Thymus (tissue), 14 donors: ENCODE measurements at places on chromosomes 11 and 22.

- no peaks in the 10 kb centered on the region for H3K36me3 ChIP-seq
- H3K27me3 ChIP-seq: no peaks in the 10 kb centered on the region
- H3K4me1 ChIP-seq: no peaks in the 10 kb centered on the region
Measured at GRCh38 chr11:27367881-27368280, 4.9 kb upstream of the CCDC34 start.

DNA sequence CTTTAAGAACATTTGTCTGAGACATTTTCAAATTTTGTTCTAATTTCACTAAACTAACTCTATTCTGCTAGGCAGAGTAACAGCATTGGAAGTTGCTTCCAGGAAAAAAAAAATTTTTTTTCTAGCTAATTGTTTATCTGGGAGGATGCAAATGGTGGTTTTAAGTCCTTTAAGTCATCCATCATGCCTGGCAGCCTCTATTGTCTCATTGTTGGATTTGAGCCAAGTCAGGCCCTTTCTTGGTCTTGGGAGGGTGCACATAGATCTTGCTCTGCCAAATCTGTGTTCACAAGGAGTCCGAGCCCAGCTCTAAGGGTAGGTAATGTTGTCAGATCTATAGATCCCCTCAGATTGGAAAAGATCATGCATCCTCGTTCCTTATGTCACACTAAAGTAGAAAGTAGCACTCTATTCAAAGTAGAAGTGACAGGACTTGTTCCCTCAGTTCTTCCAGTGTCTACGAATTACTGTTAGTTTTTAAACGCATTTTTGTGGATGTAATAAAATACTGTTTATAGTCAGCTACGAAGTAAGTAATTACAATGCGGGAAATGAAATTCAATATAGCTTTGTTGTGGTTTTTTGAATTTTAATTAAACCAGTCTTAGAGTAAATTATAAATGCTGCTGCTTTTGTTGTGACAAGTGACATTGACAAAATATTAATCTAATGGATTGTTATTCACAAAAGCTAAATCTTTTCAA lies 166.0 kb upstream of the RASSF10 start:
- H3K27me3 ChIP-seq: no peaks in the 10 kb centered on the region
- DNase-seq: no peak
- no peak overlapping the region for H3K27ac ChIP-seq
- no peaks in the 10 kb centered on the region for H3K4me1 ChIP-seq
- H3K4me3 ChIP-seq: no peak overlapping the region

DNA sequence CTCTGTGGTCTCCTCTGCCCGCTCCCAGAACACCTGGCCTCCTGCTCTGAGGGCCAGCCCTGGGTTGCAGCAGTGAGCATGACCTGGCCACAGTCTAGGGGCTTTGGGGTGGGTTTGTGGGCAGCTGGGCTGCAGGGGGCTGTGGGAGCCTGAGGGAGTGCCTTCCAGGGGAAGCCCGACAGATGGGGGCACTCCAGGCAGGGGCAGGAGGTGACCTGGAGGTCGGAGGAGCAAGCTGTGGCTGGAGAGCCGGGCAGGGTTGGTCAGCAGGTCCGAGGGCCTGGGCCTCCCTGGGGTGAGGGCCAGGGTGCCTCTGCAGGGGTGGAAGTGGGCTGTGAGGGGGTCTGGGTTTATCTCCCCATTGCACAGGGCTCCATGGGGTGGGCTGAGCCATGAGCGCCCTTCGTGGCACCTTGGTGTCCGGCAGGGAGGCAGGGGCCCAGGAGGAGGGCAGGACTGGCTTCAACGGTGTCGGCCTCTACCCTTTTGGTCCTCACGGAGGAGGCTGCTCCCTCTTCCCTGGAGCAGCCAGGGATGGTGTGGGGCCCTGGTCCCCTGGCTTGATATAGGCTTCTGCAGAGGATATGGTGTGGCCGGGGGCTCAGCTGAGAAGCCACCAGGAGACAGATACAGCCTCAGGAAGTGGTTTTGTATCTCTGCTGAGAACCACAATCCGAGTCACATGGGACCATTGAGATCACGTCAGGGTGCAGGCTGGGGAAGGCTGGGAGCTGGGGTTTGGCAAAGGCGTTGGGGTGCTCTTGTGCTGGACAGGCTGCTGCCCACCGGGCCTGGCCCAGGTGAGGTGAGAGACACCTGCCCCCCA lies 22.3 kb downstream of the KCNQ1 start:
- H3K27me3 ChIP-seq: no peaks in the 10 kb centered on the region
- peak; percentile 44 for DNase-seq
- H3K4me1 ChIP-seq: peaks cover 13% of the 10 kb centered on the region

DNA sequence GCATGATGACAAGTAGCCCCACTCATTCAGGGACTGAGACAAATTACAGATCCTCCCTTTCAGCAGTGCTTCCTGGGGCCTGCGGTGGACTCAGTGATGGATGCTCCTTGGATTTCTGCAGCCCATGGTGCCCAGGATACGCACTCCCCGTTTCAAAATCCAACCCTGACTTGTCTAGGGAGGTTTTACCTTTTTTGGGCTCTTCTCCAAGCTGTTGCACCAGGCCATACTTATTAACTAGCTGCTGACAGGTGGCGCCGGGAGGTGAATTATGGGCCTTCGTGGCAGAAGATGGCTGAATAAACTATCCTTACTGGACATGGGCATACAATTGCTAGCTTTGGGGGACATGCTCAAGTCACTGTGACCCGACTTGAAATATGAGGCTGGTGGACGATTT lies 324.3 kb upstream of the SYN3 start:
- H3K4me1 ChIP-seq: no peaks in the 10 kb centered on the region
- H3K27me3 ChIP-seq: no peaks in the 10 kb centered on the region
- no peaks in the 10 kb centered on the region for H3K36me3 ChIP-seq

- H3K36me3 ChIP-seq: no peaks in the 10 kb centered on the region
- no peak for DNase-seq
- no peaks in the 10 kb centered on the region for H3K4me1 ChIP-seq
- no peak overlapping the region for H3K27ac ChIP-seq
- H3K4me3 ChIP-seq: no peak overlapping the region
Measured at GRCh38 chr11:112128483-112129121, 35.3 kb downstream of the IL18 start.

GRCh38 chr11:965206-965775 lies 39.6 kb downstream of the AP2A2 start:
- no peak for DNase-seq
- H3K27ac ChIP-seq: no peak overlapping the region
- no peaks in the 10 kb centered on the region for H3K27me3 ChIP-seq
- H3K4me1 ChIP-seq: peaks cover 4% of the 10 kb centered on the region
- peaks cover 20% of the 10 kb centered on the region for H3K36me3 ChIP-seq
- H3K4me3 ChIP-seq: no peak overlapping the region

- no peaks in the 10 kb centered on the region for H3K4me1 ChIP-seq
- no peak for DNase-seq
- no peaks in the 10 kb centered on the region for H3K27me3 ChIP-seq
- no peak overlapping the region for H3K4me3 ChIP-seq
- H3K36me3 ChIP-seq: no peaks in the 10 kb centered on the region
- H3K27ac ChIP-seq: no peak overlapping the region
Measured at GRCh38 chr11:109796253-109796652, 296.9 kb upstream of the ZC3H12C start.

DNA sequence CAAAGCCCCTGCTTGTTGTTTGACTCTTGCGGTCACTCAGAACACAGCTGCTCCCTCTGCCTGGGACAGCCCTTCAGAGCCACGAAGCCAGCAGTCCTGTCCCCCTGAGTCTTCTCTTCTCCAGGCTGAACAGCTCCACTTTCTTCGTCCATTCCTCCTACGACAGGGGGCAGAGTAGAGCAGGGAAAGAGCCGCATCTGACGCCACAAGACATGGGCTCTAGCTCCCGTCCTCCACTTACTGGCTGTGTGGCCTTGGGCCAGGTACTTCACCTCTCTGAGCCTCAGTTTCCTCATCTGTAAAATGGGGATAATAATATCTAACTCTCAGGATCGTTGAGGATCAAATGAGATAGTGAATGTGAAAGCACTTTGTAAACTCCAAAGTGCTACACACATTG lies 29.9 kb downstream of the CHRDL2 start:
- H3K4me1 ChIP-seq: peaks cover 5% of the 10 kb centered on the region
- no peaks in the 10 kb centered on the region for H3K36me3 ChIP-seq
- H3K27me3 ChIP-seq: no peaks in the 10 kb centered on the region
- DNase-seq: no peak

DNA sequence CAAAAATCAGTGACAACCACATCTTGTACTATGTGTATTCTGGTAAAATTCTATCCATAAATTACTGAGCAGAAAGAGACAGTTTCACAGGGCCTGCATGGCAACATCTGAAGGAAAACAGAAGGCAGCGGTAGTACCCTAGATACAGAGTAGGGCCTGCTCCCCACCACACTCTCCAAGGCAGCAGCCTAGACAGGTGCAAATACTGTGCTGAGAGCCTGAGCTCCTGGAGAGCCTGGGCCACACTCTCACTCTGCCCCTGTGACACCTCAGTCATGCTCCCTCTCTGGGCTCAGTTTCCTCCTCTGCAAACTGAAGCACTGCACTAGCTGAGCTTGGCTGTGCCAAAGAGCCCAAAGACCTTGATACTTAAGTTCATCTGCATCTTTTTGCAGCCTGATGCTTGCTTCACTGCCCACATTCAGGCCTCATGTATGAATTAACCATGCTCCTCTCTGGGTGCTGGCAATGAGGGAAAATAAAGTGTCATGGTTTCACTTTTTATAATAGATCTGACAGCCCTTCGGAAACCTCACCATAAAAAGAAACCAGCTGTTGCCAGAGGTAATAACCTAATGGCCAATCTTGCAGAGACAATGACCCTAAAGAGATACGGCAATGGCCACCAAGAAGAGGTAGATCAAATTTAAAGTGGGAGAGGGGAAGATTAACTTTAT lies 104.7 kb downstream of the PLEKHA7 start:
- H3K36me3 ChIP-seq: no peaks in the 10 kb centered on the region
- H3K4me1 ChIP-seq: no peaks in the 10 kb centered on the region
- no peaks in the 10 kb centered on the region for H3K27me3 ChIP-seq

- peaks cover 73% of the 10 kb centered on the region for H3K27me3 ChIP-seq
- DNase-seq: no peak
- H3K4me1 ChIP-seq: peaks cover 3% of the 10 kb centered on the region
- no peak overlapping the region for H3K27ac ChIP-seq
Measured at GRCh38 chr11:2267306-2267850, 3.0 kb downstream of the ASCL2 start.

GRCh38 chr22:35343664-35344550 lies 37.0 kb upstream of the HMOX1 start:
- H3K4me1 ChIP-seq: no peaks in the 10 kb centered on the region
- no peaks in the 10 kb centered on the region for H3K27me3 ChIP-seq
- peaks cover 72% of the 10 kb centered on the region for H3K36me3 ChIP-seq

DNA sequence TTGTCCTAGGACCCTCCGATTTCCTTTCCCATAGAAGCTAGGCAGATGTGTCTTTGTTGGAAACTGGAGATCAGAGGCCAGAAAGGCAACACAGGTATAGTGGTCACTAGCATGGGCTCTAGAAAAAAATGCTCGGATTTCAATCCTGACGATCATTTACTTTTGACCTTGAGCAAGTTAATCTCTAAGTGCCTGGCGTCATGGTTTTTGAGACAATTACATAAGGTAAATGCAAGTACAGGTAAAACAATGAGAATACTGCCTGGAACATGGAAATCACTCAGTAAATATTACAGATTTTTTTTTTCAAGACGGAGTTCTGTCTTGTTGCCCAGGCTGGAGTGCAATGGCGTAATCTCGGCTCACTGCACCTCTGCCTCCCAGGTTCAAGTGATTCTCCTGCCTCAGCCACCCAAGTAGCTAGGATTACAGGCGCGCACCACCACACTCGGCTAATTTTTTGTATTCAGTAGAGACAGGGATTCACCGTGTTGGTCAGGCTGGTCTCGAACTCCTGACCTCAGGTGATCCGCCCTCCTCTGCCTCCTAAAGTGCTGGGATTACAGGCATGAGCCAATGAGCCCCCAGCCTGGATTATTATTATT lies 1.1 kb upstream of the DENND5A start:
- H3K4me3 ChIP-seq: no peak overlapping the region
- H3K27me3 ChIP-seq: peaks cover 5% of the 10 kb centered on the region
- H3K27ac ChIP-seq: no peak overlapping the region
- no peak for DNase-seq
- peaks cover 4% of the 10 kb centered on the region for H3K4me1 ChIP-seq
- no peaks in the 10 kb centered on the region for H3K36me3 ChIP-seq

DNA sequence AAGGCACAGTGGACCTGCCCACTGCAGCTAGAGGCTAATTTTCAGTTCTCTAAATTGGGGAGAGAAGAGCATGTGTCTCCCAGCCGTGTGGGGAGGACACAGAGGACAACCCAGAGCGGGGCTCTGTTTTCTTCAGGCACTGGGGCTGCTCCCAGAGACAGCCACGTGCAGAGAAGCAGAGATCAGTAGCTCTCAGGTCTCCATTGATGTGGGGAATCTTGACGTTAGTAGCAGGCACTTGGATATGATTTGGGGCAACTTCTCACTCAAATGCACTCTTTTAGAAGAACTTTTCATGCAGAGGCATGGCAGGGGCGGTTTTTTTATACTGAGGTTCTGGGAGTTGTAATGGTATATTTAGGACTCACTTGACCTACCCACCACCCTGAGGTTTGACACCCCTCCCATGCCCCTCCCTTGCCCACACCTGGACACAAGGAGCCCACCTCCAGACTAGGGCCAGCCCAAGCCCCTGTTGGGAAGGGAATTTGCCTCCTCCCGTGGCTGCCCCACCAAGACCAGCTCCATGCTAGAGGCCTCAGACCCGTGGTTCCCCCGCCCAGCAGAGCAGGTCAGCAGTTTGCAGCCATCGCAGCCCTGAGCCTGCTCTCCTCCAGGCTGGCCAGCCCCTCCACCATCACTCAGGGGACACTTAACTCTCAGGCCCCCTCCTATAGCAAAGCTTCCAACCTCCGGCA lies 94.2 kb upstream of the RTL6 start:
- H3K36me3 ChIP-seq: no peaks in the 10 kb centered on the region
- no peaks in the 10 kb centered on the region for H3K27me3 ChIP-seq
- H3K4me3 ChIP-seq: no peak overlapping the region
- DNase-seq: no peak
- H3K27ac ChIP-seq: peak overlapping the region; percentile 74
- H3K4me1 ChIP-seq: peaks cover 54% of the 10 kb centered on the region

- DNase-seq: no peak
- H3K4me1 ChIP-seq: peaks cover 5% of the 10 kb centered on the region
- H3K4me3 ChIP-seq: no peak overlapping the region
- H3K27ac ChIP-seq: peak overlapping the region; percentile 22
Measured at GRCh38 chr22:50398831-50399648, 55.9 kb downstream of the PPP6R2 start.

DNA sequence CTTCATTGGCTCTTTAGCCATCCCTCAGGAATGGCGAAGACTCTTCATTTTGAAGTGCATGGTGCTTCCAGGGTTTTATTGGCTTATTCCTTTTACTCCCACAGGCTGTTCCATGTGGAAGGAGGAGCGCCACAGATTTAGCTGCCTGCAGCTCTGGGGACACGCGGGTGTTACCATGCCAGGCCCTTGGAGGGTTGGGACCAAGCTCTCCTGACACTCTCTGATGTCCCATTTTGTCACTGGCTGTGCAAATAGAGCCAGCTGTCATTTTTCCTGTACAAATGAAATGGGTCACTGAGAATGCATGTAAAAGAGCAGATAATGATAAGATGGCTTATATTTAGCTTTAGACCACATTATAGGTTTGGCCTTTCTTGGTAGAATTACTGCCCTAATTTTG lies 9.2 kb downstream of the THYN1 start:
- peaks cover 92% of the 10 kb centered on the region for H3K36me3 ChIP-seq
- DNase-seq: no peak
- no peaks in the 10 kb centered on the region for H3K27me3 ChIP-seq
